ENCODE measurements at places on chromosomes 11 and 22. TPM values are rescaled to one million over a fixed set of nuclear protein-coding genes. Genes with fewer than 3 reads are reported as not detected.
A peak's percentile ranks its signal among the peaks of the same experiment; 100 is the strongest.

The CHRM1 gene
- total RNA-seq = not detected

The IGF2 gene
- total RNA-seq = 9.1 TPM

The KCNC1 gene
- not detected for total RNA-seq

The BID gene
- 20.8 TPM for total RNA-seq

DNA sequence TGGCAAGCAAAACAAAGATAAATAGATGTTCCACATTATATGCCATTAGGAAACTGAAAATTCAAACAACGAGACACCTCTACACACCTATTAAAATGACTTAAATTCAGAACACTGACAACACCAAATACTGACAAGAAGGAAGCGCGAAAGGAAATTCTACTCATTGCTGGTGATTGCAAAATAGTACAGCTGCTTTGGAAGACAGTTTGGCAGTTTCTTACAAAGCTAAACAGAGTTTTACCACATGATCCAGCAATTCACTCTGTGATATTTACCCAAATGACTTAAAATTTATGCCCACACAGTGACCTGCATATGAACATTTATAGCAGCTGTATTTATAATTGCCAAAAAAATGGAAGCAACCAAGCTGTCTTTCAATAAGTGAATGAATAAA lies 232.6 kb downstream of the CASP12 start:
- no peaks in the 10 kb centered on the region for H3K27me3 ChIP-seq
- H3K4me1 ChIP-seq = no peaks in the 10 kb centered on the region
- H3K27ac ChIP-seq = no peak overlapping the region
- H3K4me3 ChIP-seq = no peak overlapping the region
- DNase-seq = no peak
- no peaks in the 10 kb centered on the region for H3K36me3 ChIP-seq

GRCh38 chr11:31958076-31958735 lies 132.7 kb upstream of the RCN1 start:
- H3K27me3 ChIP-seq = no peaks in the 10 kb centered on the region
- peak; percentile 61 for DNase-seq
- no peaks in the 10 kb centered on the region for H3K36me3 ChIP-seq
- no peak overlapping the region for H3K4me3 ChIP-seq
- H3K4me1 ChIP-seq = no peaks in the 10 kb centered on the region

GRCh38 chr22:39306456-39307361 lies 12.7 kb downstream of the RPL3 start:
- H3K27me3 ChIP-seq = no peaks in the 10 kb centered on the region
- DNase-seq = peak; percentile 56
- no peaks in the 10 kb centered on the region for H3K4me1 ChIP-seq

GRCh38 chr11:111512296-111513239 lies at the start of gene BTG4:
TSS of gene BTG4 (minus strand) at chr11:111512386. CDS start at chr11:111498776, 13,610 bp downstream.
- H3K4me3 ChIP-seq = peak within 1 kb of the TSS; percentile 47
- H3K36me3 ChIP-seq = no peaks in the 10 kb centered on the region
- H3K4me1 ChIP-seq = no peaks in the 10 kb centered on the region
- no peaks in the 10 kb centered on the region for H3K27me3 ChIP-seq

GRCh38 chr11:11083441-11083840 lies 225.6 kb upstream of the ZBED5 start:
- H3K4me1 ChIP-seq = no peaks in the 10 kb centered on the region
- H3K27ac ChIP-seq = no peak overlapping the region
- no peak for DNase-seq
- H3K4me3 ChIP-seq = no peak overlapping the region
- H3K36me3 ChIP-seq = no peaks in the 10 kb centered on the region

- no peak overlapping the region for H3K4me3 ChIP-seq
- H3K4me1 ChIP-seq = peaks cover 3% of the 10 kb centered on the region
- peak overlapping the region; percentile 3 for H3K27ac ChIP-seq
- DNase-seq = no peak
- no peaks in the 10 kb centered on the region for H3K36me3 ChIP-seq
These were observed 14.2 kb downstream of the ATM start for GRCh38 chr11:108237058-108237481.

DNA sequence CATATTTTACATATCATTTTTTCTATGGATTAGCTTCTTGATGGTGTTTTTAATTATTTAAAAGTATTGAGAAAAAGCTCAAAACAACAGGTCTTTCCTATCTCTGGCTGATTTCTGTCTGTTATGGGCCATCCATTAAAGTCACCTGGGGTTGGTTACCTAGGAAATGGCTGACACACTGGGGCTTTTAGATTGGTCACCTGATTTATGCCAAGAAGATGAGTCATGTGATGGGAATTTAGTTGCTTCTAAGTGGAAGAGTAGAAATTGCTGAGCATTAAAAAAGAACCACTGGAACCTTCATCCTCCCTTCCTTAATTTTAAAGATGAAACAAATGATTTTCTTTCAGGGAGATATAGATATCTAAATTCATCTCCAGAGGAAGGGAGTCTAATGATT lies 48.8 kb upstream of the LARGE1 start:
- DNase-seq = no peak
- H3K4me1 ChIP-seq = no peaks in the 10 kb centered on the region
- no peak overlapping the region for H3K27ac ChIP-seq
- no peaks in the 10 kb centered on the region for H3K36me3 ChIP-seq
- no peak overlapping the region for H3K4me3 ChIP-seq

- no peaks in the 10 kb centered on the region for H3K4me1 ChIP-seq
- peaks cover 15% of the 10 kb centered on the region for H3K27me3 ChIP-seq
- H3K36me3 ChIP-seq = no peaks in the 10 kb centered on the region
- H3K27ac ChIP-seq = no peak overlapping the region
- no peak overlapping the region for H3K4me3 ChIP-seq
These were observed 108.7 kb upstream of the E2F8 start for GRCh38 chr11:19349340-19350025.

- H3K27me3 ChIP-seq = no peaks in the 10 kb centered on the region
- H3K36me3 ChIP-seq = no peaks in the 10 kb centered on the region
- H3K4me3 ChIP-seq = no peak overlapping the region
- no peaks in the 10 kb centered on the region for H3K4me1 ChIP-seq
These were observed 95.5 kb downstream of the SIK3 start for GRCh38 chr11:117002639-117003299.

DNA sequence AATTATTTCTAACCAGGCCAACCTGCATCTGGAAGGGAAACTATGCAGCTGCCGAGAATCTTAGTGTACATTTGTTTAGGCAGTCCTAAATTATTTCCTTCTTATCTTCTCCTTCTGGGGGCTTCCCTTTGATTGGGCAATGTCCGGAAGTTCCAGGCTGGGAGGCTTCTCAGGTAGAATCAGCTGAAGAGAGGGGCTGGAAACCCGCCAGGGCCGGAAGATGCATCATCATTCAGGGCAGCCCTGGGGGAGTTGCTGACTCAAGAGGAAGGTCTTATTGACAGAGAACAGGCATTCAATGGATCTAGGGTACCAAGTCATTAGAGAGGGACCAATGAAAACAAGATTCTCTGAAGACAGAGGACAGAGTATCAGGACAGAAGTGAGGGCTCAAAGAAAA lies 150.7 kb downstream of the BLID start:
- H3K4me1 ChIP-seq = no peaks in the 10 kb centered on the region
- H3K36me3 ChIP-seq = no peaks in the 10 kb centered on the region
- H3K4me3 ChIP-seq = no peak overlapping the region
- H3K27ac ChIP-seq = no peak overlapping the region
- DNase-seq = no peak

Measured in Peyer's patch (tissue), 4 donors.